ENCODE measurements at places on chromosomes 6 and 20. TPM values are rescaled to one million over a fixed set of nuclear protein-coding genes. Genes with fewer than 3 reads are reported as not detected.

DNA sequence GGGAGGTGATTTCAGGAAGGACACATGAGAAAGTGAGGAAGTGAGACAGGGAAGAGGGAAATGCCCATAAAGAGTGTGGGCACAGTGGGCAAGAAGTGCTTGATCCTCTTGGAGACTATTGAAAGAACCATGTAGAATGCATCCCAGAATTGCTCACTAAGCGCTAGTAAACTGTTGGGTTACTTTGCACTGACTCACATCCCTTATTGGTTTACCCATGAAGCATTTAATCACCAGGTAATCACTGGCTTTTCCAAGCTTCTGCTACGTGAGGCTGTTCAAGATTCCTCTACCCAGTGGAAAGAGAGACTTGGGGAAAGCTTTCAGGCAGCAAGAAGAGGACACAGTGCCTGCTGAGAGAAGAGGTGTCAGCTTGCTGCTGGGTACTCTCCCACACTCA lies 410.0 kb upstream of the JAG1 start:
- no peak for DNase-seq

GRCh38 chr6:149211046-149211571 lies 106.4 kb upstream of the TAB2 start:
- DNase-seq, result no peak

OPRM1 gene
- total RNA-seq, result not detected

DNA sequence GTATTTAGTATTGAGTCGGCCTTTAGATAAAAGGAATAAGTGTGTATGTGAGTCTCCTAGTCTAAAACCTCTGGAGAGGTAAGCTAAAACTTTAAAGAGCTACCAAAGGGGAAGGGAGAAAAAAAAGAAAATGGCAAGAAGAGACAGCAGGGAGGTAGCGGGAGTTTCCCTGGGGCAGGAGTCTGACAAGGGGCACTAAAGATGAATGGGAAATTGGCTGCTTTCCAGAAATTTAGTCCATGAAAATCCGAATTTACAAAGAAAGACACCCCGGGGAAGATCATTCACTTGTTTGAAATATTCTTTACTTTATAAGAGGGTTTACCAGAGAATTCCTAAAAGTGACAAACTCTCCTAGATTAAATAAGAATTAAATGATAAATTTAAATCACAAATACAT lies 19.3 kb downstream of the RMND1 start:
- DNase-seq, result no peak

GRCh38 chr20:3563548-3564177 lies 92.8 kb downstream of the ATRN start:
- no peak for DNase-seq

All from left ventricle myocardium superior (tissue), 1 donor.